NB4 (cell line): ENCODE measurements at places on chromosomes 16 and 17.

- DNase-seq: no peak
These were observed 73.0 kb downstream of the TMEM114 start for GRCh38 chr16:8517280-8517679.

- no peak for DNase-seq
These were observed 3.7 kb downstream of the PNPO start for GRCh38 chr17:47945080-47945479.

- no peak for DNase-seq
These were observed 33.9 kb upstream of the PLLP start for GRCh38 chr16:57318240-57318970.

- DNase-seq: no peak
These were observed 19.7 kb downstream of the DPEP1 start for GRCh38 chr16:89633064-89633631.

DNA sequence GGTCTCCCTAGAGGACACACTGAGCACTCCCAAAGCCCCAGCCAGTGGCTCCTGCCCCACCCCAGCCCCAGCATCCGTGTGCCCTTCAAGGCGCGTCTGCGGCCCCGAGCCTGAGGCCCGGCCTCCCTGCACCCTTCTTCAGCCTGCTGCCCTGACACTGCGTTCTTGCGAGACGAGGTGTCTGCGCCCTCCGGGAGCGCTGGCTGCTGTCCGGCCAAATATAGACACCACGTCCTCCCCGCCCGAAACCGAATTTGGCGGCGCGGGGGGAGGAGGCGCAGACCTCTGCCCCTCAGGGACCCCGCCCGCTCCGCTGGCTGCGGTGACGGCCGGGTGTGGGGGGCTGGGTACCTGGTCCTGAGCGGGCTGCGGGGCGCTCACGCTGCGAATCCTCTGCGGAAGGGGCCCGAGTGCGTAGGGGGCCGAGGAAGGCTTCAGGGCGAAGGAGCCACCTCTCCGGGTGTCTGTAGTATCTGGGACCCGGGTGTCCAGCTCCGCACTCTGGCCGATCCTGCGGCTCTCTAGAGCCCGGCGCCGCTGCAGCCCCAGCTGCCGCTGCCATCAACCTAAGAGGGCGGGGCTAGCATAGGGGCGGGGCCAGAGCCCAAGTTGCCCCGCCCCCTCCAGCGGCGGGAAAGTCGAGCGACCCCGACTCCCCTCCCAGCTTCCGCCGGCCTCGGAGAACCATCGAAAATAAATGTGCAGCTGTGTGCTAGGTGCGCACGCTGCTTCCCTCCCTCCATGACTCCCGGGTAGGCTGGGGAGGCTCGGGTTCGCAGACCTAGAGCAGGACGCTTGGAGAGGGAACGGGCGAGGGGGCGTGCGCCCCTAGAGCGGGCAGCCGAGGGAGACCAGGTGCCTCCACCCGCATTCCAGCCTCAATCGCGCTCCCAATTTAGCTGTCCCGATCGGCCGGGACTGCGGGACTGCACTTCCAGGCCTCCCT lies at the start of gene CORO6:
Gene CORO6 (minus strand): TSS at position 576 of the 946 bp plus-strand sequence. CDS start 1,491 bp downstream, outside the sequence.
- peak; percentile 64 for DNase-seq

DNA sequence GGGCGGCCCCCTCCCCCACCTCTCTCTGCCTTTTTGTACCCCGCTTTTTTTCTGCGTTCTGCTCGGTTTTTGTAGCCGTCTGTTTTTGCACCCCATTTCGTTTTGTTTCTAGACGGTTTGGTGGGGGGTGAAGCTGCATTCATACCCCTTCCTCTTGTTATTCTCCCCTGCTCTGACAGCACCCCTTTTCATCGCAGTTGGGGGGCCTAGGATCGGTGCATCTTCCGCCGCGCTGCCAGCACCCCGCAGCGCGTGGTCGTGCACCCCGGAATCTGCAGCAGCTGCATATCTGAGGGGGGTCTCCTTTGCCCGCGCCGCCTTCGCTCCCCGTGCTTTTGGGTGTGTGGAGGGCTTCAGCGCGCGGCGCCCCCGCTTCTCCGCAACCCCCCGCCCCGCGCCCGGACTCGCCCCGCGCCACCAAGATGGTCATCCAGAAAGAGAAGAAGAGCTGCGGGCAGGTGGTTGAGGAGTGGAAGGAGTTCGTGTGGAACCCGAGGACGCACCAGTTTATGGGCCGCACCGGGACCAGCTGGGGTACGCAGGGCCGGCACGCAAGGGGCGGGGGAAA lies 455 bp downstream of the ATP1B2 start:
- no peak for DNase-seq

- DNase-seq: no peak
These were observed 11.3 kb upstream of the GSE1 start for GRCh38 chr16:85601730-85602401.

- no peak for DNase-seq
These were observed 77.5 kb upstream of the NKD1 start for GRCh38 chr16:50470687-50471086.
